Omental fat pad (tissue), 4 donors: ENCODE measurements at places on chromosomes 16 and 17.

DNA sequence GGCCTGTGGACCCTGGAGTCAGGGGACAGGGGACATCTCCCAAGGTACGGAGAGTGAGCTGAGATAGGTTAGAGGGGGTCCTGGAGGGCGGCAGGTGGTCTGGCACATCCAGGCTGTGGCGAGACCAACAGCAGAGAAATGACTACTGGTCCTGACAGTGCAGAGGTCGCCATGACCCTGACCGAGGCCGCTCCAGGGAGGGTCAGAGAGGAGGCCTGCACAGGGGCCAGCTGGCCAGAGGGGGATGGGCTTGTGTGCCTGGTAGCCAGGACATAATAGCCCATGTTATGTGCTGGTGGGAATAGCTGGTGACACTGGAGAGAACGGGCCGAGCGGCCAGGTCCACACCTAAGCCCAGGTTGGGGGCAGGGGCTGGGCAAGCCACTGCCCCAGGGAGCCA, 40.6 kb upstream of the ZC3H18 start:
- DNase-seq: no peak

GRCh38 chr17:55555772-55556171, 44.5 kb upstream of the SMIM36 start:
- no peak for DNase-seq

DNA sequence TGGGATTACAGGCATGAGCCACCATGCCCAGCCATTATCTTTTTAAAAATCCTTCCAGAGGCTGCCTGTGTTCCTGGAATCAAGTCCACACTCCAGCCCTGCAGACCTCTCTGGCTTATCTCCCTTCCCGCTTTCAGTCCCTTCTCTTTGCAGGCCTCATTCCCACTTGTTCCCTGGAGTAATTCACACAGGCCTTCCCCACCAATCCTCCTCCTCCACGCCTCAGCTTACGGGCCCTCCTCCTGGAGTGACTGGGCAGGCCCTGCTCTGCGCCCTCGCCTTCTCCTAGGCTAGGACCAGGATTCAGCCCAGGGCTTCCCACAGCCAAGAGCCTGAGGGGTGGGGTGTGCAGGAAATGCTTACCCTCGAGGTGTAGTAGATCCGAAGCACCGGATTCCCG, 2.8 kb downstream of the CDIPT start:
- DNase-seq: no peak

DNA sequence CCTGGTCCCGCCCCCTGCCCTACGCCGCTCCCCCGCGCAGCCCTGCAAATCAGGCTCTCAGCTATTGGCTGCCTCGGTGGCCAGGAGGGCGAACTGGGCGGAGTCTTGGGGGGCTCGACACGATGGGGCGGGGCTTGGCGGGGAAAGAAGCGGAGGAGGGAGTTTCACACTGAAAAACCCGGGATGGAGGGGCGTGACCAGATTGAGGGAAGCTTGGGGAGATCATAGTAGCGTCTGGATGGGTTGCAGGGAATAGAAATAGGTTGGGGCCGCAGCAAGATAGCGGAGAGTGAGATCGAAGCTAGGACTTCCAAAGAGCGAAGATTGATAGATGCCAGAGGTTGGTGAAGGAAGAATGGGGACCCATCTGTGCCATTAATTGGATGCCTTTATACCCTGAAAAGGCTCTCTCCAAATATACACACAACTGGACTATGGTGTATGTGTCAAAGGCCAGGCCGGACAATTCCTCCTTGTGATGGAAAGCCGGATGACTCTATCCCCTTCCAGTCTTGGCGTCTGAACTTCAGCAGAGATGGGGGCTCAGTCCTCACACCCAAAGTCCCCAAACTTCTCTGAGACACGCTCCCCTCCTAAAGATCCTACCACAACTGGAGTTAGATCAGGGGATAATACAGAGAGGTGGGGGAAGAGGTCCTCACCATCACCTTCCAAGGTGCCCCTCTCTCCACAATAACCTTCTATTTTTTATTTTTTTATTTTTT, 376 bp upstream of the STAC2 start:
- DNase-seq: no peak

- no peak for DNase-seq
Measured at GRCh38 chr17:416293-417206, 63.9 kb upstream of the RPH3AL start.

DNA sequence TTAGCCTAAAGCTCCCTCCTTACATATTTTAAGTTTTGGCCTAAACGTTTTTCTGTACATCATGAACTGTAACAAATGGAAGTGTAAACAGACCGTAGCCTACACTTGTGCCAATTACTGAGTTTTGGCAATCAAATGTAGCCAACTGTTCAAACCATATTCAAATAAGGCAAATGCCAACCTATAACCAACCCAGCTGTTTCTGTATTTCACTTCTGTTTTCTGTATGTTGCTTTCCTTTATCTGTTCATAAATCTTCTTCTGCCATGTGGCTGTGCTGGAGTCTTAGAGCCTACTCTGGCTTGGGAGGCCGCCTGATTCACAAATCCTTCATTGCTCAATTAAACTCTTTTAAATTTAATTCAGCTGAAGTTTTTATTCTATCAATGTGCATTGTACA, 6.9 kb upstream of the C16orf78 start:
- DNase-seq: no peak

- DNase-seq: peak; percentile 23
Measured at GRCh38 chr17:12627177-12627629, 38.5 kb upstream of the MYOCD start.

DNA sequence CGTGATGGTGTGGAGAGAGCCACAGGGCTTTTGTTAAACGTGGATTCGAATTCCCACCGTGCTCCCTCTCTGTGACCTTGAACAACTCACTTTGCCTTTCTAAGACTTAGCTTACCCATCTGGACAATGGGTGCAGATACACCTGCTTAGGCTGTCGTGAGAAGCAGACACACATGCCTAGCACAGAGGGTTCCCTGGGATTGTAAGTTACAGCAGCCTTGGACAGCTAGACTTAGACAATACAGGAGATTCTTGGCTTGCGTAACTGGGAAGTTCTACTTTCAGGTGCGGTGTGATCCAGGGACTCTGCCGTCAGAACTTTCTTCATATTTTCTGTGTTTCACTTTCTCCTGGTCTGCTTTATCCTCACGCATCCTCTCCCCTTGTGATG, 127.0 kb downstream of the ABCC1 start:
- no peak for DNase-seq

GRCh38 chr17:72110942-72111318, 9.9 kb upstream of the SOX9 start:
- DNase-seq: no peak

DNA sequence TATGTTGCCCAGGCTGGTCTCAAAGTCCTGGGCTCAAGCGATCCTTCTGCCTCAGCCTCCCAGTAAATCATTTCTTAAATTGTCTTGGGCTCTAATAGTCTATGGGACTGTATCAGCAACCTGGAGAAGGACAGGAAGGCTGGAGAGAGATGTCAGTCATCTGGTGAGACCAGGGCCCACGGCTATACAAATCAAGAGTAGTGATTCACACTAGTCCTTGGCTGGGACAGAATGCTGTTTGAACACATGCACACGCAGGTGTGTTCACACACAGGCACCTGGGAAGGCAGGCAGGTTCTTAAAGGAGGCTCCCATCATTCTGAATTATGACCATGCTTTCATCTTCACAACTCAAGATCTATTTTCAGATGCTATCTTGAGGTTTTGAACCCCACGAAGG, 14.1 kb downstream of the NQO1 start:
- DNase-seq: no peak

DNA sequence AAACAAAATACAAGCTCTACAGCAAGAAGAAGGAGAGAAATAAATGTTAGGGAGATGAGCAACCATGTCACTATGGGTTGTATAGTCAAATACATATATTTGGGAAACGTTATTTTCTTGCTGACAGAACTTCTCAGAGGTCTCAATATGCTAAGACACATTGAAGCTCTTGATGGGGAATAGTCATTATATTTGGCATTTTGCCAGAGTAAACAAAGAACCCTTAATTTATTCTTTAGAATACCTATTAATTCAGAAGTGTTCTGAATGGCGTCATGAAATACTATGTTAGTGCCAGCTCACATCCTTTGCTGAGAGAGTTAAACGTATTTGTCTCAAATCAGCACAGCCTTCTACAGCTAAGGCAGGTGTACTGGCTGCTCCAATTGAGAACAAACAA, 458.9 kb downstream of the CDH13 start:
- DNase-seq: no peak

DNA sequence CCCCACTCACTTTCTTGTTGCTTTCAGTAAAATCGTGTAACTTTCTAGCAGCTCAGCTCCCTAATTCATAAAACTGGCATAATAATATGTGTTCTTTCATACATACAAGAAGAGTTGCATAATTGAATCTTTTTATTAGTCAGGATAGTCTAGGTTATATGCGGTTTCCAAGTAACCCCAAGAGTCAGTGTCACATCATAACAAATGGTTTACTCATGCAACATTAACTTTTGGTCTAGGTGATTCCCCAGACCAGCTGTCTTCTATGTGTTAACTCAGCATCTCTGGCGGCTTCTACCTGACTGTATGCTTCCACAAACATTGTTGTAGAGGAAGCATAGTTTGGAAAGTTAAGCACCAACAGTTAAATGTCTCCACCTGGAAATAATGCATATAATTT, 1000.4 kb downstream of the CDH11 start:
- DNase-seq: no peak

GRCh38 chr16:23026784-23027362, 122.4 kb downstream of the USP31 start:
- no peak for DNase-seq

GRCh38 chr17:29643817-29644160, 21.1 kb upstream of the CORO6 start:
- DNase-seq: no peak

DNA sequence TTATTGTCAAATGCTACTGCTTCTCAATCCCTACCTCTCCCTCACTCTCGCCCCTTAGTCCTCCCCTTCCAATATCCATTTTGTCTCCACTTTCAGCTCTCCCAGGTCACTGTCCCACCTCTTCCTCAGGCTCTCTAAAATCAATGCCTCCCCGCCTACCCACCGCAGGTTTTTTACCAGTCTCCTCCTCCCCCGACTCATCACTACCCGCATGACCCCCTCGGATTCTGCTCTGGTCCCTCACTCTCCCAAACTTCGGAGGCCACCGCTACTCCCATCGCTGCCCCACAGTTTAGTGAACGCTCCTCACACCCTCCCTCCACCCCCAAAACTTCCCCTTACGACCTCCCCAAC, 513 bp downstream of the CRLF3 start:
- DNase-seq: no peak

- DNase-seq: no peak
Measured at GRCh38 chr16:82358606-82359221, 188.7 kb upstream of the MPHOSPH6 start.

GRCh38 chr17:17050346-17051345, 8.4 kb downstream of the MPRIP start:
- DNase-seq: no peak

GRCh38 chr16:23519282-23519681, 9.0 kb upstream of the GGA2 start:
- no peak for DNase-seq

- no peak for DNase-seq
Measured at GRCh38 chr17:29054835-29055234, 11.9 kb downstream of the PIPOX start.

- DNase-seq: no peak
Measured at GRCh38 chr16:84610376-84610775, 7.5 kb downstream of the COTL1 start.

DNA sequence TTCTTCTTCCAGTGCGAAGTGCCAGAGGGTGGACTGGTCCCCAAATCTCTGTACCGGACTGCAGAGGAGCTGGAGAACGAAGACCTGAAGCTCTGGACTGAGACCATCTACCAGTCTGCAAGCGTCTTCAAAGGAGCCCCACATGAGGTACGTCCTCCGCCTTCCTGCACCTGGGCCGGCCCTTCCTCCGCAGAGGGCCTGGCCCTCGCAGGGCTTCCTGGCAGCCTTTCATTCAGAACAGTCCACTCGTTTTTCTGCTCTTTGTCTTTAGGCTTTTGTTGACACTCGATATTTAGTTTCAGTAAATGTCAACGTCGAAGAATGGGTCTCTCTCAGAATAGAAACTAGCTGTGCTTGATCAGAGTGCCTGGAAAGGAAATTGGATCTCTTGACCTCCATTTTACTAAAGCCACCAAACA, 68.6 kb downstream of the SEC14L1 start:
- DNase-seq: no peak

DNA sequence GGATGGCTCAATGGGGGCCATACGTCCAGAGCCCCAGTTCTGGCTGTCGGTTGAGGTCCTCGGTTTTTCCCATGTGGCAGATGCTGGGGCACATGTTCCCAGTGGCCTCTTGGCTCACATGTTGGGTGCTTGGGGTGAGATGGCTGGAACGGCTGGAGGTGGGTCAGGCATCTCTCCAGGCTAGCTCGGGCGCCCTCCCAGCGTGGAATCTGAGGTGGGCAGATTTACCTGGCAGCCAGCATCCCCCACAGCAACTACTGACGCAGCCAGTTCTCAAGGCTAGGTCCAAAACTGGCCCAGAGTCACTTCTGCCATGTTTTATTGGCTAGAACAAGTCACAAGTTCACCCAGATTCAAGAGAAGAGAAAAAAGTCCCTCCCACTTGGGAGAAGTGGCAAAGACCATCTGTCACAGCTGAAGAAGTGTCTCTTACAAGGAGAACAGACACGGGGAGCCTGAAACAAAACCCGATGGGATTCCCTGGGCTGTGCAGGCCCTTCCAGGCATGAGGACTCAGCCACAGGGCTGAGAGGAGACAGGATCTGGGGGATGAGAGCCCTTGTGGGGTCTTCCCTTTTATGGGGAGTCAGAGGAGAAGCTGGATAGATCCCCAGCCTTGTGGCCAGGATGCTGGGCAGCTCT, 15.2 kb downstream of the ACE start:
- no peak for DNase-seq

DNA sequence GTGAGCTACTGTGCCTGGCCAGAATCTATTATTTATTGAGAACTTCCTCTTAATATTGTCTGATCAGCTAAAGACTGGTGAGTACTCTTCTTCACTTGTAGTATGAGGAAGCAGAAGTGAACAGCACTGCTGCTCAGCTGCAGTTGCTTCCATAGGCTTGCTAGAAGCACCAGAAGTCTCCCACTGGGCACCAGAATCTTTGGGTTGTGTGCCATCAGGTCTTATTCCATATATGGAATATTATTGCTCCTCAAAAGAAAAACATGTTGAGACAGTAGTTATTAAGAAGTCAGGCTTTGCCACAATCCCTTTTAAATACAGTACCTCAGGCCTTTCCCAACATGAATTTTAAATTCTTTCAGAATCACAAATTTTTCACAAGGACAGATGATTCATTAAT, 17.2 kb downstream of the SNTB2 start:
- no peak for DNase-seq
